ENCODE measurements at places on chromosomes 12 and 14.

DNA sequence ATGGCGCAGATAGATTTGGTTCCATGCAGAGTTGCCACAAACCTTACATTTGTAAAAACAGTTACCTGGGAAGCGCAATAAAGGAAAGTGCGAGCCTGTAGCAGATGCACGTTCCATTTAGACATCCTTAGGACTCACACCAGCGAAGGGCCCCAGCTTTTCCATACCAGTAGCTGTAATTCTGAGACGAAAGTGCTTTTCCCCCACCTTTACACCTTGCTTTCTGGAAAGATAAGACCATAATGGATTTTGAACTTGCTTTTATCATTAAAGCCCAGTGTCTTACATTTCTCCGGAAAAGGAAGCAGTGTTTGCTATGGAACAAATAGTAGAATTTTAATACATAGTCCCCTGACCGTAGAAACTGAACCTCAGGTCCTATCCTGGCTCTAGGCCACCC is 616 bp upstream of the CCDC77 start:
- DNase-seq, result no peak

- DNase-seq, result no peak
Observed at GRCh38 chr12:110965574-110965973, 45.2 kb upstream of the MYL2 start.

GRCh38 chr12:19490908-19491307 is 51.6 kb downstream of the AEBP2 start:
- no peak for DNase-seq

GRCh38 chr12:131088701-131089530 is 135.2 kb downstream of the ADGRD1 start:
- no peak for DNase-seq

DNA sequence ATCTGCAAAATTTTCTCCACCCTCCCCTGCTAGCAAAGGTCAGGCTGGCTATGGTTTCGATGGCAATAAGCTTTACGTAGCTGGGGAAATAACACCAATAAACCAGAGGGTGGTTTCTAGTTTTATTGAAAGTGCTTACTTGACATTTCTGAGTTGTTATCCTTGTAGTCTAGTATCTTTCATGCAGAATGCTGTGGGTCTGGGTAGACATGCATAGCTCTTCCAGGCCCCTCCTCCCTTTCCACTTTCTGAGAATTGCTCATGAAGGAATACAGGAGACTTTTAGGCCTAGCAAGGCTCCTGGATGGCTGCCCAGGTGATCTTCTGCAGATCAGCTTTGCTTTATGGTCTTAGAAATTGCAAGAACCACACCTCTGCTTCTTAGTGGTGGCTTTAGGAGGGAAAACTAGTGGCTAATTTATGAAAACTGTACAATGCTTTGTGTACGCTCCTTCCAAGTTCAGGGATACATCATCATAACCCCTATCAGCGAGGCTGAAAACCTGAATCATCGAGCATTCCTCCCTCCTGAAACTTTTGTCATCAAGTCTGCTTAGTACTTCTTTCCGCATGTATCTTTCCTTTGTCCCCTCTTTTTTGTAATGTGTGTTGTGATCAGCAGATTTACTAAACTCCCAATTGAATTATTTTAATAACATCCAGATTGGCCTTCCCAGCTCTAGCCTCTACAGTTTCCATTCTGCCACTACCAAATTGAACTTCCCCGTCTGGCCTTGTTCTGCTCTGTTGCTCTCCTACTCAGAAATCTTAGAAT is 473.0 kb downstream of the RAD51B start:
- no peak for DNase-seq

GRCh38 chr12:109605016-109605415 is 31.4 kb downstream of the MVK start:
- no peak for DNase-seq

DNA sequence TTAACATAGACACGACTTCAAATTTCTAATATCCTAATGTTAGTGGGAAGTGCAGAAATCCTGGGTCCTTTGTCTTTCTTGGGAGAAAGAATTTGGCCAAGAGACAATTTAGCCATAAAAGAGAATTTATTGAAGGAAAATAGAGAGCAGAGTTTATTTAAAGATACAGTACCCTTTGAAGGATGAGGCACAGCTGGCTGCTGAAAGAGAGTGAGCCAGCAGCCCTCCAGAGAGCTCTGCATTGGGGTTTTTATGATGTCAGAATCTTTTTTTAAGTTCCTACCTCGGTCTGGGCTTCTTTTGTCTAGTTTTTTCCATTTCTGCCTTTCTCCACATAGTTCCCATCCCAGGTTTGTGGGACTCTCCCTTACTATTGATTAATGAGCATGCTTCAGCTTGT is 37.5 kb downstream of the CCER1 start:
- DNase-seq, result peak; percentile 6

DNA sequence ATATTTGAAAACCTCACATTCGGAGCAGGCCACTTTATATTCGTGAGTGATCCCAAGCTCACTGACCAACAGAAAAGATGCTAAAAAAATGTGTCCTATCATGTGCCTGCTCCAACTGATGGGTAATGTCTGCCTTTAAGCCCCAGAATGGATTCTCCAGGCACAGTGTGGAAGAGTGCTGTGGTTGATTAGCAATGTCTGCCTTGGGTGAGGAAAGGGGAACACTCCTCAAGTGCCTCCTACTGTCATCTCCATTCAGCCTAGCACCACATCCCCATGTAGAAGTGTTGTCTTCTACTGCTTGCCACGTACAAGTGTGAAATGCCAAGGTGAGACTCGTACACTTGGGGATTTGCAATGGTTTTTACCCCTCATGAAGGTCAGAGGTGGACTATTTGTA is 199.3 kb downstream of the SLC41A2 start:
- no peak for DNase-seq

DNA sequence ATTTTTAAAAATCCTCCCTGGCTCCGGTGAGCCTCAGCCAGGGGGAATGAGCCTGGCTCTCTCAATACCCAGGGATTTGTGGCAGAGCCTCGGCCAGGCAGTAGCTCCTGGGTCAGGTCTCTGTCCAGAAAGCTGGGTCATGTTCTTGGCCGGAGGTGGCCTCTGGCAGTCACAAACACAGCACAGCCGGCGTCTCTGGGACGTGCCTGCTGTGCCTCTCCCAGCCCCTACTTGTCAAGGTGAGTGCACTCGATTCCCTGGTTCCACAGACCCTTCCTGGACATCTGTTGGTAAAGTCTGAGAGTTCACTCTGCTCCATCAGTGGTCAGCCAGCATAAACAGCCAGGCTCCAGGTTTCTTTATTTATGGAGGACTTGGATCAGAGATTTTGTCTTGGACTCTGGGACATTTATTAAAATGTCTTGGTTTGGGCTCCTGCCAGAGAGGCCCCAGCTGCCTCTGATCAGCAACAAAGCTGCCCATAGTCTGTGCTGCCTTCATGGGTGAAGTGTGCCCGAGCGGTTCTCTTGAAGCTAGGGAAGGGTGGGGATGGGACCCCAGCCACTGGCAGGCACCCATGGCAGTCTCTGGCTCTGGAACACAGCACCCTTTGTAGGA is 56.7 kb downstream of the DGLUCY start:
- DNase-seq, result no peak

- DNase-seq, result no peak
Observed at GRCh38 chr12:2884810-2885209, 5.9 kb upstream of the TULP3 start.
